ENCODE measurements at places on chromosomes 3 and 15.

DNA sequence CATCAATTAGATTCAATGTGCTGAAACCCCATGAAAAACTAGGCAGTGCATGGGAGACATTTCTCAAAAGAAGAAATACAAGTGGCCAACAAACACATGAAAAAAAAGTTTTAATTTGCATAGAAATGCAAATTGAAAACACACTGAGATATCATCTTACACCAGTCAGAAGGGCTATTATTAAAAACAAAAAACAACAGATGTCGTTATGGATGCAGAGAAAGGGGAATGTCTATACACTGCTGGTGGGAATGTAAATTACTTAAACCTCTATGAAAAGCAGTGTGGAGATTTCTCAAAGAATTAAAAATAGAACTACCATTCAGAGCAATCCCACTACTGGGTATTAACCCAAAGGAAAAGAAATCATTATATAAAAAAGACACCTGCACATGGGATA is 98.7 kb downstream of the CCNL1 start:
- no peak for DNase-seq

DNA sequence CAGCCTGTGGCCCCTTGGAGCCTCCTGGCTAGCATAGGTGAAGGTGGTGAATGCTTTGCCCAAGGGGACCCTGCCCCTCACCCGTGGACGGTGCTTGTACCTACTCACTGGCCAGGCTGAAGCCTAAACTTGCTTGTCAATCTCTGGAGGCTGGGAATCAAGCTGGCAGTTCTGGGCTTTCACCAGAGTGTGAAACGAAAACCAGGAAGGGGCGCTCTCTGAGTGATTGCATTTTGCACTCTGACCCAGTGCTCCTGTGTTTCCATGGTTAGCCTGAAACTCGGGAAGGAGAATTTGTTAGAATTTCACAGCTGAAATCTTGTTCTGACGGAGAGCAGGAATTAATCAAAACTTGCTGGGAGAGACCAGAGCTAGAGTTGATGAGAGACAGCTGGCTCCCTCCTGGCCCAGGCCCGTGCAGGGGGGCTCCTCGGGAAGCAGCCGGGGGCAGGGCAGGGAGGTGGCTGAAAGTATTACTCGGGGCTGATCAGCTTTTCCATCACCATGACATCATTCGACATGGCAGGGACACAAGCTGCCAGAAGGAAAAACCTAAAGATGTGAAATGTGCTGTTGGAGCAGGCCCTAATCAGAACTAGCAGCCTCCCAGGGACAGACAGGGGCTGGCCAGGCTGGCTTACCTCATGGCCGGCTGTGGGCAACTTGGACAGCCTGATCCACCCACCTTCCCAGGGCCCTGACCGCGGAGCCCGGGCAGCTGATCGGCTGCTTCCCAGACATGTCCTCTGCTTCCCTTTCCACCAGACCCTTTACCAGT is 323.6 kb upstream of the CTDSPL start:
- no peak for DNase-seq

GRCh38 chr3:69855436-69856162 is 116.3 kb downstream of the MITF start:
- DNase-seq = peak; percentile 28

DNA sequence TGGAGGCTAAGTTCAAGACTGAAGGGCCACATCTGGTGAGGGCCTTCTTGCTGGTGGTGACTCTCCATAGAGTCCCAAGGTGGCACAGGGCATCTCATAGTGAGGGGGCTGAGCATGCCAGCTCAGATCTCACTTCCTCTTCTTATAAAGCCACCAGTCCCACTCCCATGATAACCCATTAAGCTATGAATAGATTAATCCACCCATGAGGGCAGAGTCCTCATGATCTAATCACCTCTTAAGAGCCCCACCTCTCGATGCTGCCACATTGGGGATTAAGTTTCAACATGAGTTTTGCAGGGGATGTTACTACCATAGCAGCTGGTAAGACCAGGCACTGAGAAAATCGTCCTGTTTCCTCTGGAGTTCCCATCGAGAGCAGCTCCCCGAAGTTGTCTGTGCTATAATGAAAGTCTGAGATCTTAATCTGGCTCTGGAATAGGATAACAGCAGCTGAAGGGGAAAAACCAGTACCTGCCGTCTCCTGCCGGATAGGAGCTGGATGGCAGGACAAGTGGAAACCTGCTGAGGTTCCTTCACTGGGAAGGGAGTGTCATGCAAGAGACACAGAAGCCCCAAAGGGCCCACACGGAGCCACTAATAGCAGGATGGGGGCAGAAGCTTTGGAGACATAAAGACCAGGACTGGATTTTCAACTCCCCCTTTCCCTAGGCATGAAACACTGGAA is 79.5 kb upstream of the EPHB3 start:
- no peak for DNase-seq

- no peak for DNase-seq
Observed at GRCh38 chr3:24943961-24944360, 449.3 kb upstream of the THRB start.

- no peak for DNase-seq
Observed at GRCh38 chr15:80733460-80733859, 38.4 kb downstream of the ABHD17C start.

DNA sequence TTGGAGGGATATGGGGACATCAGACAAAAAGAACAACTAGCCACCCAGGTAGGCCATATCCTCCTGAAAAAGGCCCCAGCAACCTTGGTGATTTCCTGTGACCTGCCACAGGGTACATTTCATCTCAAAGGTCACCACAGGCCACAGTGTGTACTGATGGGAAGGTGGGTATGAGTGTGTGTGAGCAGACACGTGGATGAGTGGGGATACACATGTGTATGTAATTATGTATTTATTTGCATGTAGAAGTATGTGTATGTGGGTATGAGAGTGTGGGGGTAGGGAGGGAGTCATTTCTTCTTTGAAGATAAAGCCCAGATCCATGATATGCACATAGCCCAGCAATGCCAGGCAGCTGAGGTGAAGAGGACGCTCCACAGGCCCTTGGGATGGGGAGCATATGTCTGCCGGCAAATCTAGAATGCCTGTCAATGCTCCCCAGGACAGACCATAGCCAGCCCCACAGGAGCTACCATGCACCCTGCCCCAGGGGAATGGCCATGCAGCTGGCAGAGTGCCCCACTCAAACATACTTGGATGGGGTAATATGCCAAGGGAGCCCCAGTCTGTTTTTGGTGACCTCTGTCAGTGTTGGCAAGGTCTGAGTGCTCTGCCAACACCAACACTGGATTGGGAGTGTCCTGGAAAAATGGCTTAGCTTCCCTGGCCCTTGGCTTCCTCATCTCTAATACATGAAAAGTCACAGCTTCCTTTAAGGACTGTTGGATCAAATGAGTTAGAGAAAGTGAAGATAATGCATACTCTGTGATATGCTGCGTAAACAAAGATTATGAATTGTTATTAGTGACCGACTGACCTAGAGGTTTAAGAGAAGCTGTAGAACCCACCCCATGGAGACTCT is 42.4 kb downstream of the RAB6B start:
- no peak for DNase-seq
